ENCODE measurements at places on chromosomes 6 and 20. TPM values are rescaled to one million over a fixed set of nuclear protein-coding genes. Genes with fewer than 3 reads are reported as not detected.

CCN5 gene
- total RNA-seq: 0.13 TPM

HLA-DPB1 gene
- total RNA-seq: 58.4 TPM

DEF6 gene
- 244 TPM for total RNA-seq

DNA sequence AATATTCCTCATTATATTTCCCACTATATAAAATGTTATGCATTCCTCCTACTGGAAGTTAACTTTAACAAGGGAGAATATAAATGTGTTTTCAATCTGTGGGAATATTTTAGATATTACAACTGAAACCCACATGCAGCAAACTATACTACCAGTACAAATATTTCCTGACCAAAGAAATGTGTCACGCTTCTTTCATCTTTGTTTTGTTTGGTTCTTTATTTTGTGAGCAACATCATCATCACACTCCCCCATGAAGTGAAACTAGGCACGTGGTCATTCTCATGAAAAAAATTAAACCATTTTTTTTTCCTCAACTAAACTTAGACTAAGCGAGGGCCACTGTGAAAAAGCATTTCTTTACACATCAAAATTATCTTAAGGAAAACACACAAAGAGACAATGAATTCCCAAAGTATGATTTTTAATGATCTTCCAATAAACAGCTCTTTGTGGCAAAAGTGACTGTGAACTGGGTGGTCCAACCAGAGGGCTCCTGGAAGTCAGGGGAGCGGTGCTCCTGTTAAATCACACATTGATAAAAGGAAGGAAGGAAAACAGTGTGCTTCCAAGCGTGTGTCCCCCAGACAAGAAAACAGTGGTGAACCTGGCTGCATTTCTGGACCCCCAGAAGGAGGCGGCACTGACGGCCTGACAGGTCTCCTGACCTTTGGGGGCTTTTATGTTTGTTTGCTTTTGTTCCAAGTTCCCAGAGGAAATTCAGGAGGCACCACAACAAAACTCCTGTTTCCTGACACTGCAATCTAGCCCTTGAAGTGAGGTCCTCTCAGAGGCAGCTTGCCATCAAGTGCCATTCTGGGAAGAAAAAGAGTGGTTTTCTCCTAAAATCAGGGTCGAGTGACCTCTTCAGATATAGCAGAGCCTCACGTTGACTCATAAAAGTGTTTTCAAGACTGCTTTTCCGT, 166.8 kb upstream of the FOXQ1 start:
- no peak for DNase-seq

DNA sequence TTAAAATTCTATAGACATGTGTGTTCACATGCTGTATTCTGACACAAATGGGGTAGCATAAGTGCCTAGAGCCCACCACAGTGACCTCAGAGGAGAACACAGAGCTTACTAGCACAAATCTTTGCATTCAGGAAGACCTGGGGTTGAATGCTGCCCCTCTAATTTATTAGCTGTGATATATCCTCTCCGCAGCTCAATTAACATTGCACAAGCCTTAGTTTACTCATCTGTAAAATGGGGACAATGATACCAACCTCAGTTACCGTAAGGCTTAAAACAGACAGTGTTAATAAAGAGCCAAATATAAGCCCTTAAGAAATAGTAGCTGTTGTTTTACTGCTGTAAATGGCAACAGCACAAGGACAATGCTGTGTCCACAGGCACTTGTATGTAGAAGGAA, 36.2 kb upstream of the IL17A start:
- DNase-seq: no peak

DNA sequence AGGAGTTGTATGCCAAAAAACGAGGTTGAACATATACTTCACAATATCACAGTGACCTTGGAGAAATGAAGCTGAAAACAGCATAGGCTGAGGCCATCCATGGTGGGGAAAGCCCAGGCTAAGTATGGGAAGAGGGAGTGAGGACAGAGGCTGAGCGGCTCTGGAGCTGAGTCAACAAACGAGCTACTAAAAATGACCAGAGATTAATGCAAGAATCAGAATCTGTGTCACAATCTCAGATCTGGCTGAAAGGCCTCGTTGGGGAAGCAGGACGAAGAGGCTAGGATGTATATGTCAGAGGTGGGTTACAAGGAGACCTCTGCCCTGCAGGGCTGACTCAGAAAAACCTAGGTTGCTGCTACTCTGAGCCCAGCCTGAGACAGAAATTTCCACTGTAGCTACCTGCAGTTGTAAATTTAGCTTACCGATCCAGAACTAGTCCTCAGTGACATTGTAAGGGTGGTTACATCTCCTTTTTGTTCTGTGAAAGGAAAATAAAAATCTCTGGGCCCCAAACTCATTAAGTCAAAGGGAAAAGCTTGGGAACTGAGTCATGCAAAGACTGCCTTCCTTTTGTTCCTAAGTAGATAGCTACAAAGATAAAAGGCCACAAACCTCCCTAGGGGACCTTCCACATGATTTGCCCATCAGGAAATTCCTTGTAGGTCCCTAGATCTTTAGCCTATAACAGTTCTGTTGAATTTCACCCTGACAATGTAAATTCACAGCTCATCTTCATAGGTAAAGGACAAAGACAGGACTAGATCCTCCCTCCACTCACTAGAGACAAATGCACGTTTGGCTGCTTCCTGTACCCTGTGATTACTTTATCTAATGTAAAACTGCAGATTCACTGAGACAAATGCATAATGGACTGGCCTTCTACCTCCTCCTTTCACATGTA, 8.5 kb upstream of the TUBB2A start:
- no peak for DNase-seq

DNA sequence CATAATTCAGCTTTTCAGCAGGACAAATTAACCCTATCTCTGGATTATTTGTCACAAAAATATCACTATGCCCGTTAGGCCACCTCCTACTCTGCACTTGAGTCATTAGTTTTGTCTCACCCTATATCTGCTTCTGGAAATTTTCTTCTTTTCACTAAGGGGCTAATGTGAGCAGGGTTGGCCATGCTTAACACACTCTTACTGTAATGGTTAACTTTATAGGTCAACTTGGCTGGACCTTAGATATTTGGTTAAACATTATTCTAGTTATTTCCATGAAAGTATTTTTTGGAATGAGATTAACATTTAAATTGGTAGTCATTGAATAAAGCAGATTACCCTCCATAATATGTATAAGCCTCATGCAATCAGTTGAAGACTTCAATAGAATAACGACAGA, 394.6 kb upstream of the PTCHD4 start:
- DNase-seq: no peak

GRCh38 chr20:17904027-17904426, 64.6 kb downstream of the SNX5 start:
- no peak for DNase-seq

- DNase-seq: no peak
Measured at GRCh38 chr6:27375613-27376079, 12.9 kb upstream of the ZNF391 start.

- DNase-seq: no peak
Measured at GRCh38 chr6:31734821-31735406, 1.4 kb downstream of the CLIC1 start.

GRCh38 chr6:161792851-161793493, 519.1 kb upstream of the AGPAT4 start:
- DNase-seq: no peak

GRCh38 chr20:44962483-44962882, 2.3 kb upstream of the TOMM34 start:
- DNase-seq: no peak

- DNase-seq: no peak
Measured at GRCh38 chr20:42565235-42565995, 624.3 kb downstream of the PTPRT start.

- DNase-seq: no peak
Measured at GRCh38 chr6:40282986-40283385, 304.2 kb downstream of the LRFN2 start.

GRCh38 chr20:1937316-1937976, 42.2 kb downstream of the SIRPA start:
- DNase-seq: no peak

Data from T-cell (primary cell).